ENCODE measurements at places on chromosomes 4 and X. TPM values are rescaled to one million over a fixed set of nuclear protein-coding genes. Genes with fewer than 3 reads are reported as not detected.

Gene CYBB
- not detected for total RNA-seq

- DNase-seq = no peak
These were observed 260.8 kb upstream of the TENM3 start for GRCh38 chr4:181982437-181982836.

GRCh38 chr4:157221895-157222770 lies 1.6 kb downstream of the GRIA2 start:
- DNase-seq = no peak

Gene CLDN22
- total RNA-seq = not detected

Gene SYNPO2
- total RNA-seq = 0.74 TPM

- DNase-seq = no peak
These were observed 4.3 kb upstream of the CYSLTR1 start for GRCh38 chrX:78331708-78332107.
